Smooth muscle cell of trachea (primary cell): ENCODE measurements at places on chromosomes 13 and 19. TPM values are rescaled to one million over a fixed set of nuclear protein-coding genes. Genes with fewer than 3 reads are reported as not detected.

The KLK11 gene
- not detected in 2 replicates for total RNA-seq

The C19orf67 gene
- 0.17 TPM in 1 of 2 replicates, not detected in the other for total RNA-seq

The URAD gene
- total RNA-seq = not detected in 2 replicates

The ZNF439 gene
- total RNA-seq = 6.9 and 7.4 TPM in 2 replicates

The POSTN gene
- 175 and 176 TPM in 2 replicates for total RNA-seq

The TINCR gene
- total RNA-seq = 0.17 TPM in 1 of 2 replicates, not detected in the other

The IZUMO2 gene
- not detected in 2 replicates for total RNA-seq

The FSD1 gene
- 12.9 and 19.2 TPM in 2 replicates for total RNA-seq

The ZFR2 gene
- total RNA-seq = not detected in 2 replicates

The HIF3A gene
- total RNA-seq = 4.8 and 7.6 TPM in 2 replicates

The LIN7B gene
- total RNA-seq = 6.3 and 7.4 TPM in 2 replicates

The OVOL3 gene
- total RNA-seq = not detected in 2 replicates

The IL17D gene
- total RNA-seq = 0.87 and 3.6 TPM in 2 replicates

The TGFBR3L gene
- 0.58 and 4.1 TPM in 2 replicates for total RNA-seq

The ZNF566 gene
- total RNA-seq = 6.4 and 9.4 TPM in 2 replicates

The FPR3 gene
- total RNA-seq = not detected in 2 replicates

The ZNF229 gene
- 14.1 and 15.2 TPM in 2 replicates for total RNA-seq

The ZNF615 gene
- 9.4 and 15.6 TPM in 2 replicates for total RNA-seq

The KLK3 gene
- total RNA-seq = not detected in 2 replicates

The MBD3L2 gene
- total RNA-seq = not detected in 2 replicates

The FAM174C gene
- 29.7 and 45.3 TPM in 2 replicates for total RNA-seq

The NCR1 gene
- total RNA-seq = not detected in 2 replicates

The ZNF296 gene
- total RNA-seq = 0.17 and 0.29 TPM in 2 replicates

The LILRA1 gene
- not detected in 2 replicates for total RNA-seq

The RELB gene
- 4.1 and 19.0 TPM in 2 replicates for total RNA-seq

The CEACAM3 gene
- not detected in 2 replicates for total RNA-seq

The MEF2B gene
- 0.17 TPM in 1 of 2 replicates, not detected in the other for total RNA-seq

The KDELR1 gene
- total RNA-seq = 66.0 and 96.4 TPM in 2 replicates

The SYT5 gene
- total RNA-seq = 0.15 and 0.17 TPM in 2 replicates

The MBD3 gene
- 92.6 and 107 TPM in 2 replicates for total RNA-seq

The ZNF491 gene
- 3.8 and 4.6 TPM in 2 replicates for total RNA-seq

The PEX11G gene
- total RNA-seq = 4.3 and 7.1 TPM in 2 replicates

The NXNL1 gene
- total RNA-seq = not detected in 2 replicates

The PSG3 gene
- total RNA-seq = not detected in 2 replicates

The FXYD1 gene
- 0.44 and 5.8 TPM in 2 replicates for total RNA-seq

The TUBA3C gene
- 0.15 TPM in 1 of 2 replicates, not detected in the other for total RNA-seq

The CTU1 gene
- 6.8 and 12.9 TPM in 2 replicates for total RNA-seq

The OR7D2 gene
- 0.33 TPM in 1 of 2 replicates, not detected in the other for total RNA-seq

The KCNN4 gene
- total RNA-seq = 1.0 and 2.6 TPM in 2 replicates

The KCNN1 gene
- total RNA-seq = 0.15 and 0.50 TPM in 2 replicates

The EHD2 gene
- total RNA-seq = 244 and 347 TPM in 2 replicates

The KCTD4 gene
- 0.15 TPM in 1 of 2 replicates, not detected in the other for total RNA-seq

The ZNF547 gene
- 5.1 and 7.0 TPM in 2 replicates for total RNA-seq

The PRRG2 gene
- total RNA-seq = 0.29 and 1.2 TPM in 2 replicates
